A549 treated with CpdA at 1 μM for 4 hours (cell line): ENCODE measurements at places on chromosomes 3 and 15. TPM values are rescaled to one million over a fixed set of nuclear protein-coding genes. Genes with fewer than 3 reads are reported as not detected.

The HTD2 gene
- total RNA-seq: 5.5 to 8.5 TPM (median 7.2 TPM) in 5 replicates

The CRYGS gene
- total RNA-seq: 0.49 to 1.2 TPM (median 0.67 TPM) in 5 replicates

The KNG1 gene
- total RNA-seq: not detected in 5 replicates

The TEX55 gene
- 0.03 TPM in 1 of 5 replicates, not detected in the others for total RNA-seq

The TMEM207 gene
- not detected in 5 replicates for total RNA-seq

The UBR1 gene
- total RNA-seq: 3.1 to 5.4 TPM (median 4.3 TPM) in 5 replicates

The ZNF621 gene
- 4.8 to 7.7 TPM (median 6.4 TPM) in 5 replicates for total RNA-seq

The CLDN16 gene
- 0.02 to 0.15 TPM (median 0.06 TPM) in 3 of 5 replicates, not detected in the others for total RNA-seq

The NUSAP1 gene
- total RNA-seq: 65.2 to 95.4 TPM (median 72.2 TPM) in 5 replicates

The MESP2 gene
- 0.41 to 0.73 TPM (median 0.51 TPM) in 4 of 5 replicates, not detected in the other for total RNA-seq

The COL8A1 gene
- total RNA-seq: not detected in 5 replicates

The GOLGA6B gene
- not detected in 5 replicates for total RNA-seq

The PRSS50 gene
- total RNA-seq: not detected in 5 replicates

The SCN11A gene
- total RNA-seq: not detected in 5 replicates

The MCF2L2 gene
- 0.10 to 0.26 TPM (median 0.15 TPM) in 3 of 5 replicates, not detected in the others for total RNA-seq

The KAT2B gene
- 4.3 to 7.7 TPM (median 4.9 TPM) in 5 replicates for total RNA-seq

The MRPS22 gene
- 44.6 to 53.5 TPM (median 45.8 TPM) in 5 replicates for total RNA-seq

The ZNF619 gene
- 1.3 to 1.9 TPM (median 1.8 TPM) in 5 replicates for total RNA-seq

The SLC2A2 gene
- total RNA-seq: not detected in 5 replicates

The KIF7 gene
- 3.3 to 5.6 TPM (median 3.9 TPM) in 5 replicates for total RNA-seq

The TRH gene
- total RNA-seq: not detected in 5 replicates

The KLF15 gene
- total RNA-seq: 0.02 to 0.12 TPM (median 0.07 TPM) in 4 of 5 replicates, not detected in the other

The SHC4 gene
- 0.66 to 1.6 TPM (median 0.85 TPM) in 5 replicates for total RNA-seq

The SPINT1 gene
- 0.82 to 1.1 TPM (median 0.92 TPM) in 5 replicates for total RNA-seq

The NMNAT3 gene
- total RNA-seq: 0.96 to 1.8 TPM (median 1.4 TPM) in 5 replicates

The LARP6 gene
- 56.7 to 84.5 TPM (median 78.1 TPM) in 5 replicates for total RNA-seq

The STARD9 gene
- 1.3 to 1.9 TPM (median 1.5 TPM) in 5 replicates for total RNA-seq

The TICRR gene
- 12.8 to 15.7 TPM (median 14.9 TPM) in 5 replicates for total RNA-seq

The HESX1 gene
- total RNA-seq: 0.23 to 0.51 TPM (median 0.37 TPM) in 3 of 5 replicates, not detected in the others

The CDHR4 gene
- total RNA-seq: 0.16 to 0.53 TPM (median 0.40 TPM) in 5 replicates
